ENCODE measurements at places on chromosomes 7 and 10.
A peak's percentile ranks its signal among the peaks of the same experiment; 100 is the strongest.

DNA sequence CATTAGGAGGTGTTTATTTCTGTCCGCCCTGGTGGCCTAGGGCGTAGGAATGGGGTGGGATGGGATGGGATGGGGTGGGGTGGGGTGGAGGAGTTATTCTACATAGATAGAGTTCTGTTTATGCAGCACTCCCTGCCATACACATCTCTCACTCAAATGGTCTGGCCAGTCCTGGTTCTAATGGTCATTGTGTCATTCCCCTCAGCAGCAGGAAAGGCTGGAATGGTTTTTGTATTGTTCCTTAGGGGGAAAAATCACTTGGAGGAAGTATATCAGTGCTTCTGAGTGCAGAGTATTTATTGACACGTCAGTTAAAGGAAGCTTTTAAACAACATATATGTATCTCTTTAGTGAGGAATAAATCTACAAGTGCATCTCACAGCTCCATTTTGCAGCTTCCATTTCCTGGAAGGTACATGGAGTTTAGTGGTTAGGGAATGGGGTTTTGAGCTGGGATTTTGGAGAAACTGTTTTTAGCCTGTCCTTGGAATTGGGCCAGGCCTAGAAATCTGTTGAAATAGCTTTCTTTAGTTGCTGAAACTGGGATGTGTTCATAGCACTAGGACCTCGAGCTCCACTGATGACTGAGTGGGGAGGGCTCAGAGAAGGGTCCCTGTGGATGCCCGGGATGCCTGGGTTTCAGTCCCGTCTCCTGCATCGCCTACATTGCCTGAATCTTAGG is 8.3 kb downstream of the TSPAN14 start:
- DNase-seq, result no peak

GRCh38 chr7:36639826-36640225 is 84.5 kb downstream of the AOAH start:
- DNase-seq, result no peak

DNA sequence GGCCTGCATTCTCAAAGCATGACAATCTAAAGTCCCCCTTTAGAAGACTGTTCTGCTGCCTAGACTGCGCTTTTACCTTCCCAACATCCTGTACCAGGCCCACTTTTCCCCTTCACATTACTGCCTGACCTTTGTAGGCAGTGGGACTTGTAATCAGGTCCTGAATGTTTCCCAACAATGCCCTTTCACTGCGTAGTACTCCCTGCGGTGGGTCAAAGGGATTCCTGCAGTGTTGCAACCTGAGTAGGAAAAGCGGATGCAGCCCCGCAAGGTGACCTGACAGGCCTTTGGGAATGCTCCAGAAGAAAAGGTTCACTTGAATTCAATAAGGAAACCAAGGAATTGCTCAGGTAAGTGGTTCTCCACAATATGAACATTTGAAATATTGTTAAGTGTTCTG is 4.9 kb upstream of the TCAF1 start:
- no peak for DNase-seq

DNA sequence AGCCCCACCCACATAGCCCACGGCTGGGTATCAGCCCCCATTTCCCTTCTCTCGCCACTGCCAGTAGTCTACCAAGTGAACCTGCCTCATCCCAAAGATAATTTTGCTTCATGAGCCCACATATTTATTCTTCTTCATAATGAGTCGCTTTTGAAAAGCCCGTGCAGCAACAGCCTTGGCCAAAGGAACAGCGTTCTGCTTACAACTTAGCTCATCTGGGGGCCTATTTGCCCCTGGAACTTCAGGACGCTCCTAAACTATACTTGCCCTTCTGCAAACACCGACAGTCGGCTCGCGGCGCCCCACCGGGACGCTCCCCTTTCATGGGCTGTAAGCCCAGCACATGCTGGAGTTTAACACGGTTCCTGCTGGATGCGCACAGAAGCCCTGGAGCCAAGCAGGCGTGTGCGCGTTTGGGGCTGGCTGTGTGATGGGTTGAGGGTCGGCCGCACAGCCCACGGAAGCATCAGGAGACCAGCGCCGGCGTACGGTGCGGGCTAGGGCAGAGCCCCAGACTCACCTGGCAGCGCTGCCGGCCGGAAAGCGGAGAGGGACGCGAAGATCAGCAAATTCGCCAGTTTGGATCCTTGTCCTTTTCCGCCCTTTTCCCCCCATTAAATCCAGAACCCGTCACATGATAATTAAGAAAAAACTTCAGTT is 370 bp downstream of the TMEM60 start:
- DNase-seq, result no peak

GRCh38 chr7:19772841-19773760 is at the start of gene TMEM196:
Gene TMEM196 (minus strand): TSS chr7:19773617. CDS start chr7:19772696, 921 bp downstream.
- peak; percentile 45 for DNase-seq

DNA sequence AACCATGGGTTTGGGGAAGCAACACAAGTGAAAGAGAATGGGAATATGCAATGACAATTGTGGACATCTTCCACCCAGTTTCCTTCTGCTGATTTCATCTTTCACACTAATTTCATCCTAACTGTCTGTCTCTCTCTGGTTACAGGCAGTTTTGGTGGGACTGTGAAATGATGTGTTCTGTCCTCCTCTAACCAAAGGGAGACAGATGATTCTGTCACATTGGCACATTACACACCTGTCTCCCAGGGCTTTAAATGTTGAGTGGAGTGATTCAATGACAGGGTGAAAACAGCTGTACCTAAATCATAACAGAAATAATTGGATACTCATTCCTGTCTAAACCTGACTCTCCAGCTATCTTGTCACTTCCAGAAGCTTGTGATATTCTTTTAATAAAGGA is 60.0 kb downstream of the DGKB start:
- DNase-seq, result no peak

GRCh38 chr7:85573844-85574243 is 387.0 kb upstream of the SEMA3D start:
- DNase-seq, result no peak
